ENCODE measurements at places on chromosomes 4 and X.

GRCh38 chr4:2694691-2695090, 61.4 kb downstream of the TNIP2 start:
- DNase-seq: no peak

- no peak for DNase-seq
These were observed 51.7 kb upstream of the AFF2 start for GRCh38 chrX:148448686-148449085.

DNA sequence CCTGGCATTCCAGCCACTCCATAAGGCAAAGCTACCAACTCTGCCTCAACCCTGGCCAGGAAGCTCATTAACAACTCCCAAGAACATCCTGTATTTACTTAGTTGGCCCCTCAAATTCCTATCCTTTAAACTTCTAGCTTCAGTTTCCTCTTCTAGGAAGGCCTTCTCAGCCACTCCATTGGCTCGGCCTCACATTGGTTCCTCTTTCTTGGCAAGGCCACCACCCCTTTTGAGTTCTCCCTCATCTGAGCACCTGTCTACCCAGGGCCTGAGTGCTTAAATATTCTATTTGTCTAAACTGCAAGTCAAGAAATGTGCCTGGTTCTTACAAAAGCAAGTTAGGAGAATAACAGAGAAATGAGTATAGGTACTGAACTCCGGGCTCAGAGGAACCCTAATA, 10.0 kb downstream of the SMC1A start:
- no peak for DNase-seq

GRCh38 chr4:48017108-48017571, 568 bp downstream of the NIPAL1 start:
- no peak for DNase-seq

GRCh38 chrX:44143061-44143602, 169.9 kb upstream of the NDP start:
- DNase-seq: no peak

Measured in fibroblast of skin of left quadriceps (primary cell).